ENCODE measurements at places on chromosomes 2 and 18.

- peak; percentile 21 for DNase-seq
These were observed 86.0 kb downstream of the OSBPL6 start for GRCh38 chr2:178280244-178280852.

GRCh38 chr2:100339823-100340222 lies 17.5 kb upstream of the LONRF2 start:
- DNase-seq = no peak

- DNase-seq = no peak
These were observed 64.2 kb upstream of the TMEM17 start for GRCh38 chr2:62569907-62570841.

- DNase-seq = no peak
These were observed 328.4 kb upstream of the MAP2 start for GRCh38 chr2:209095432-209095831.

DNA sequence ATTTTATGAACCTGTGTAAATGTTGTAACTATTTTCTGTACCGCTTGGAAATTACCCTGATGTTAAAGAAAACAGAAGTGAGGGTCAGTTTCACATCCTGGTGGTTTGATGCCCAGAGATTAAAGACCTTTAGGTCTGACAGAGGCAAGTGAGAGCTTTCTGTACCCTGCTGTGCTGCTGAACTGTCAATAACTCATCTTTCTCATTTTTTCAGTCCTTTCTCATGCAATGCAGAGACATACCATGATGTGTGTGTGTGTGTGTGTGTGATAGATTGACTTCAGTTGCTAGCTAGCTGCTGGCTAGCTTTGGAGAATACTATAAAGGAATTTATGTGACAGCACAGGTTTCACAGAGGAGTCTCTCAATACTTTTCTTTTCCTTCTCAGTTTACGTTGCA lies 2025.6 kb upstream of the LRRTM1 start:
- DNase-seq = no peak

- no peak for DNase-seq
These were observed 430.2 kb downstream of the MEIS1 start for GRCh38 chr2:66865161-66865560.

DNA sequence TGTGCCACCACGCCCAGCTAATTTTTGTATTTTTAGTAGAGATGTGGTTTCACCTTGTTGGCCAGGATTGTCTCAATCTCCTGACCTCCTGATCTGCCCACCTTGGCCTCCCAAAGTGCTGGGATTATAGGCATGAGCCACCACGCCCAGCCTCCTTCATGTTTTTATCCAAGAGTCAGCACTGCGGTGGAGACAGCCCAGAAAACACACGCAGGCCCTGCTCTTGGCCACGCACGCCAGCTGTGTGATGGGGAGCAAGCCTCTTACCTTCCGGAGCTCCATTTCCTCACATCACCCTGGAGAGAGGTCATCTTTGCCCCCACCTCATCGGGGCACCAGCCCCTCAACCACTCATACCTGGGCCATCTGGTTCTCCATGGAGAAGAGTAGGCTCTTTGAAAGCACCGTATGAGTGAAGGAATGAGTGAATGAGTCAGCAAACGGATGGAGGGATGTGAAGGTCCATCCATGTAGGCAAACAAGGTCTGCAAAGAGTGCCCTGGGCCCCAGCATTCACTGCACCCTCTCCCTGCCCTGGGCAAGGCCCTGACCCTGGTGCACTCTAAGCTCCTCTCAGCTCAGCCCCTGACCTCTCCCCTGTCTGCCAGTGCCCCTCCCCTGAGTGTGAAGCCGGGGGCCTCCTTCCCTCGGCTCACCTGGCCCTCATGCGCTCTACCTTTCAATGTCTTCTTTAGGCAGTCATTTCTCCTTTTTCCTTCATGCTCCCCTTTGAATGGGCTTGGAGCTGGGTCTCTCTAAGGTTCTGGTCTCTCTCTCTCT lies 7.4 kb downstream of the GYPC start:
- DNase-seq = no peak

DNA sequence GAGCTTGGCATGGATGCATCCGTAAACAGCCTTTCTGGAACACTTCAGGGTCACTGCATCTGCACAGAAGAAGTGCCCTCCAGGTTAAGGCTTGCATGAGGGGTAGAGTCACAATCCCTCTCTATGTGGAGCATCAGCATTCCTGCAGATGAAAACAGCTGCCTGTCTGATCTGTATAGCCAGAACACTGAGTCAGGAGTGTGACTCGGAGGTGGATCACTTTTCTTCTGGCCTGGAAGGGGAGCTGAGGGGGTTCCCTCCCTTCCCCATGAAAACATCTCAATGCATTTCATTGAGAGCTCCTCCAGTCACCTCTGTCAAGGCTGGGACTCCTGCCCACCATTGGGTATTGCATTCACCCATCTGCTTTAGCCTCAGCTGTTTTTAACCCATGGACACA lies 72.5 kb upstream of the SERPINE2 start:
- DNase-seq = no peak

DNA sequence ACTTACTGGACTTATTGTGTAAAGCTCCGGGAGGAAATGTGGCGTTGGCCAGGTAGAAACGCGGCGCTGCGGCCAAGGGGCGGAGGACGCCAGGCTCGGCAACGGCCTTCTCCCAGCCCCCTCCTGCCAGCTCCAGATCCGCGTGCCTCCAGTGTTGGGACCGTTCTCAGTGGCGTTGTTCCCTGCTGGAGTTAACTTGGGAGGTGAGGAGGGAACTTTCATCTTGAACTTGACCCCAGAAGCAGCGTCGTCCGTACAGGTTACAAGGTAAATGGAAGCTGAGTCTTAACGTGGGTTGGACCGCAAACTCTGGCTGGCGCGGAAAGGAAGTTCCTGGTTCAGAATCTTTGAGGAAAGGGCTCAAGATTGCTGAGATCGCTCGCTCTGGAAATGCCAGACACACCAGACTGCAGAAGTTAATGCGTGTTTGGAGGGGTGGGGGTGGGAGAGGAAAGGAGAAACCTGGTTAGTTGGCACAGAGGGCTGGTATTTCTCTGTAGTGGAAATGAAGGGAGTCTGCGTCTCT lies 1.3 kb downstream of the TANC1 start:
- no peak for DNase-seq

DNA sequence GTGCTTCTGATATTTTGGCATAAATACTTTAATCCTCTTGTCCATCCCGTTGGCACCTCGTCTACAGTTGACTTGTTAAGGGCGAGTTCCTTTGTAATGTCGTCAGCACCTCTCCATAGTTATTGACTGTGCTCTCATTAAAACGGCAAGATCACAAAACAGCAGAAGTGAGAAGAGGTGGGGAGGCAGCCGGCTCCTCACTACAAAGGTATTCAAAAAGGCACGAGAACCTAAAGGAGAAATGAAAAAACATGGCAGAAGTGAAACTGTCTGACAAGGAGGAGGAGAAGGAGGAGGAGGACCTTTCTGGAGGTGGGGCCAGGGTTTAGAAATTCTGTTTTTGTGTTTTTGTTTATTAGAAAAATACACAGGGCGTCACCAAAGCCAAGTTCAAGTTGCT lies 235.6 kb downstream of the BCL11A start:
- no peak for DNase-seq

- DNase-seq = no peak
These were observed 558 bp downstream of the FBXO41 start for GRCh38 chr2:73283545-73284295.

Data from stimulated activated CD4-positive, alpha-beta T cell treated with anti-CD3 and anti-CD28 coated beads, Interleukin-4, amount 100 ng/mL, for 48 hours (primary cell).